HepG2 (cell line): ENCODE measurements at places on chromosomes 12 and 14. TPM values are rescaled to one million over a fixed set of nuclear protein-coding genes. Genes with fewer than 3 reads are reported as not detected.

The OR4K15 gene
- total RNA-seq = not detected in 2 replicates

The CCND2 gene
- total RNA-seq = 1.1 and 1.4 TPM in 2 replicates

The GPR68 gene
- total RNA-seq = not detected in 2 replicates

The POTEG gene
- total RNA-seq = not detected in 2 replicates

The EFS gene
- total RNA-seq = not detected in 2 replicates

The ZC2HC1C gene
- total RNA-seq = 3.3 and 5.3 TPM in 2 replicates

The SDSL gene
- total RNA-seq = 1.2 and 1.3 TPM in 2 replicates

The TCTN1 gene
- 8.9 and 16.0 TPM in 2 replicates for total RNA-seq

The CLEC4D gene
- not detected in 2 replicates for total RNA-seq

The SLC10A1 gene
- not detected in 2 replicates for total RNA-seq

The FRMD6 gene
- total RNA-seq = 5.4 and 6.8 TPM in 2 replicates

The ACOT4 gene
- 0.04 TPM in 1 of 2 replicates, not detected in the other for total RNA-seq

The CCDC175 gene
- not detected in 2 replicates for total RNA-seq

The CRADD gene
- total RNA-seq = 18.8 and 22.3 TPM in 2 replicates

DNA sequence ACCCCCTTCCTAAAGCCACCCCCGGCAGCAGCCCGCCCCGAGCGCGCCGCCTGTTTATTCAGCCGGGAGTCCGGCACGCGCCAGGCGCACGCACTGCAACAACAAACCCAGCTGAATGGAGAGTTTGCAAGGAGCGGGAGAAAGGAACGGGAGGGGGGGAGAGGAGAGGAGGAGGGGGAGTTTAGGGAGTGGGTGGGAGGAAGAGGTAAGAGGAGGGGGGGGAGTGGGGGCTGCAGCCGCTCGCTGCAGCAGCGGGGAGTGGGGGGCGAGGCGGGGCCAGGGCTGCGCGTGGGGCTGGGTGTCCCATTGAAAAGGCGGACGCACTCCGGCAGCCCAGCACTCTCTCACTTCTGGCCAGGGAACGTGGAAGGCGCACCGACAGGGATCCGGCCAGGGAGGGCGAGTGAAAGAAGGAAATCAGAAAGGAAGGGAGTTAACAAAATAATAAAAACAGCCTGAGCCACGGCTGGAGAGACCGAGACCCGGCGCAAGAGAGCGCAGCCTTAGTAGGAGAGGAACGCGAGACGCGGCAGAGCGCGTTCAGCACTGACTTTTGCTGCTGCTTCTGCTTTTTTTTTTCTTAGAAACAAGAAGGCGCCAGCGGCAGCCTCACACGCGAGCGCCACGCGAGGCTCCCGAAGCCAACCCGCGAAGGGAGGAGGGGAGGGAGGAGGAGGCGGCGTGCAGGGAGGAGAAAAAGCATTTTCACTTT, at the start of gene ASCL1:
ASCL1 (plus strand) TSS at position 336 of the 712 bp plus-strand sequence. CDS start 571 bp downstream, outside the sequence.
- H3K4me1 ChIP-seq = peaks cover 12% of the 10 kb centered on the region
- peaks cover 72% of the 10 kb centered on the region for H3K27me3 ChIP-seq
- peak within 1 kb of the TSS; percentile 37; the same call in 1 of the 2 replicates for H3K4me3 ChIP-seq

DNA sequence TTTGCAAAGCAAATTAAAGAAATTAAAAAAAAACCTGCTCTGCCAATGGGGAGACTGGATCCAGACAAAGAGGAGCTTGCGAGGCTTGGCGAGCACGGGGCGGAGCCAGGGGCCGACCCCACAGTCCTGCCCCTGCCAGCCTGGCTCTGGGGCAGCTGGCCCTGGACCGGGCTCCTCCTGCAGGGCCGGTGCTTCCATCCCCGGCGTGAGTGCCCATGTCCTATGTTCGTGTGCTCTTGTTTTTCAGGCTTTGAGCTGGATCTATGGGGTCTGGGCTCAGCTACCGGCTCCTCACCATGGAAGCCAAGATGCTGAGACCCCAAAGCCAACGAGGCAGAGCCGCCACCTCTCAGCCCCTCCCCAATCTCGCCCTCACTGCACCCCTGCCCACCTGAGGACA, 176.8 kb downstream of the KIF26A start:
- H3K27me3 ChIP-seq = peaks cover 10% of the 10 kb centered on the region
- no peak overlapping the region for H3K4me3 ChIP-seq
- no peaks in the 10 kb centered on the region for H3K36me3 ChIP-seq

DNA sequence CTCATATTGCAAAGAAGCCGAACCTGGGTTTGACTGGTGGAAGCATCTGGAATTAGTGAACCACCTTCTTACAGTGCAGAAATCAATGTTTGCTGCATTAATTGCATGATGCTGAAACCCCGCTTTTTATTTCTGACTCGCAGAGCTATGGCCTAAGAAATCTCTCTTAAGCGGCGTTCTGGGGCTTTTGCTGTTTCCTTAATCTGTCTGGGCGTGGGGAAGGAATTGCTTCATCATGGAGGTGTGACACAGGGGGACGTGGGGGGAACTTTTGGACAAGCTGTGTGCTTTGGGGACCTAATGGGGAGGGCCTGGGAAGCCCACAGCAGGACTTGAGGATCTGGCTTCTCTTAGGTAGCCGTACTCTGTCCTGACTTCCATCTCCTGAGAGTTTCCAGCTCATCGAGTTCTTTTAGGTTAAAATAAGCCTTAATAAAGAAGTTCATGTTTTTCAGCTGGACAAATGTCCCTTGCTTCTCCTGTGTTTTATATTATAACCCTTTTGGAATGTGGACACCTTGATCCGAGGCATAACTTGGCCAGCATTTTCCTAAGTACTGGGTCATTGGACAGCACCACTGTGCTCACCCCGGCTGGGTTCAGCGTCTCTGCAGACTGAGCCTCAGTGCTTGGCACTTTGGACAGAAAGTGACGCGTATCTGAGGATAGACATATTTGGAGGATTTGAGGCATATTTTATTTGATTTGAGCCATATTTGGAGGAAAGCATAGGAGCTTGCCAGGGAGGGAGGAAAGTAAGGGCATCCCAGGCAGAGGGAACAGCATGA, 192.1 kb upstream of the MYL2 start:
- no peak overlapping the region for H3K27ac ChIP-seq
- H3K4me3 ChIP-seq = no peak overlapping the region
- H3K36me3 ChIP-seq = no peaks in the 10 kb centered on the region
- H3K4me1 ChIP-seq = peaks cover 5% of the 10 kb centered on the region
- H3K27me3 ChIP-seq = 0 out of 3 replicates have a peak, but pooled peaks cover 8% of the 10 kb centered on the region

DNA sequence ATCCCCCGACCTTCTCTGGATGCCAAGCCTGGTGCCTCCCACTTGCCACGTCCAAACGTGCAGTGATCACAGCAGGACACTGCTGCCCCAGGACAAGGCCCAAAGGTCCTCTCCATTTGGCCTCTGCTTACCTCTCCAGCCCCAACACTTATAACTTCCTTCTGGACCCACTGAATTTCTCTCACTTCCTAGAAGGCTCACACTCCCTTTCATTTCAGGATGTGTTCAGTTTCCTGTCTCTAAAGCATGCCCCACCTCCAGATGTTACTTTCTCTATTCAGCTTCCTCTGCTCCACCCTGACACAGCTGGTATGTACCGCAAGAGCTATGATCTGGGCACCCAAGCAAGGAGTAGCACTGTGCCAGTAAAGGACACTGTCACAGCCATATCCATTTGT, 33.0 kb downstream of the CDKL1 start:
- H3K27me3 ChIP-seq = no peaks in the 10 kb centered on the region
- H3K36me3 ChIP-seq = no peaks in the 10 kb centered on the region
- DNase-seq = no peak
- H3K27ac ChIP-seq = no peak overlapping the region
- 0 out of 2 replicates have a peak overlapping the region, but pooled peaks have one; percentile 12 for H3K4me3 ChIP-seq
- H3K4me1 ChIP-seq = peaks cover 36% of the 10 kb centered on the region

DNA sequence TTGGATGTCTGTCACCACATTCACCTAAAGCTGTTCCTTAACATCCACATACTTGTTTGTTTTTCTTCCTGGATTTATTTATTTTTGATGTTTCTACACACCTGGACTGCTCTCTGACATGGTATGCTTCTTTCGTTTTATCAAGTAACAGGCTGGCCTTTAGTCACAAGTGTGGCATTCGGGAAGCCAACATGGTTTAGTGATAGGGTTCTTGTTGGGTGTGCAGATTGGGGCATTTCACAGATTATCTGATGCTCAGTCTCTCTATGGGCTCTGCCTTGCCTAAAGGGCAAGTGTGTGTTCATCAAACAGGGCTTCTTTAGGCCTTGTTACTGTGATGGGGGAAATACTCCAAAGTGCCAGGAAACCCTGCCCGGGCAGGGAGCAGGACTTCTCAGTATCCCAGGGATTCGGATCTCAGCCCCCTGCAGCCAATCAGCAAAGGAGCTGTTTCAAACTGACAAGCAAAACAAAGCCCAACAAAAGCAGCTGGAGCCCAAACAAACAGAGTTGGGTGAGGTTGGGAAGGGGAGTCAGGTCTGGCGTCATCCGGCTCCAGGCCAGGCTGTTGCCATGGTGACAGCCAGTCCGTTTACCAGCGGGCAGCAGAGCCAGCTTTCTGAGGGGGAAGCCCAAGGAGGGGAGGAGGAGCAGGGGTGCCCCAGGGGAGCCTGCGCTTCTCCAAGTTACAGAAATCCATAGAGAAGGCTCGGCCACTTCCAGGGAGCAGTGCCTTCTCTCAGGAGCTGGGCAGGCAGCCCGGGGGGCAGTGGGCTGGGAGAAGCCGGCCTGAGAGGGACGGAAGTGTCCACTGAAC, 31.9 kb downstream of the FOS start:
- 0 out of 2 replicates have a peak, but pooled peaks cover 7% of the 10 kb centered on the region for H3K4me1 ChIP-seq
- no peaks in the 10 kb centered on the region for H3K36me3 ChIP-seq
- H3K4me3 ChIP-seq = no peak overlapping the region
- DNase-seq = no peak
- peaks cover 4% of the 10 kb centered on the region; the same call in 1 of the 3 replicates for H3K27me3 ChIP-seq

DNA sequence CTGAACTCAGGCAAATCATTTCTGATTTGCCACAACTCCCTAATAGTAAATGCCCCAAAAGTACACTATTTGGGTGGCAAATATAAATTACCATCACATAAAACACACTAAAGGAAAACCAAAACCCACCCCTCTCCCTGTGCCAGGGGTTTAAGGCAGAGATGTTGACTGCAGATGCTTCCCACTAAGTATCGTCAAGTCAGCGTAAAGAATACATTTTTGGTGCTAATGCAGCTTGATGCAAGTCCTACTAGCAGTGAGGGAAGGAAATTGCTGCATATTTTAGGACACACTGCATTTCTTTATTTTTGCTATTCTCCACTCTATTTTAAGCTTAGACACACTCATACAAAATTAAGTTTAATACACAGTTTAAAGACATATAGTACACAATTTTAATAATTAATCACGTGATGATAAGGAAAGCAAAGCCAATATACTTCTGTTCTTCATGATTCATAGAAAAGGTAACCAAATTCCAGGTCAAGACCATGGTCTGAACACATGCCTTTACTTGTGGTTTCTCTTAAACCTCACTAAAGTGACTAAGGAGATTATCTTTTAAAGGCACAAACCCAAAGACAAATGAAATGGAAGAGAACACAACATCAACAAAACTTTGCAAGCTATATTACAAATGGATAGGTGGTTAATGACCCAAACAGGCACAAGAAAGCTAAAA, 162.2 kb downstream of the STXBP6 start:
- DNase-seq = no peak
- H3K4me3 ChIP-seq = no peak overlapping the region
- no peak overlapping the region for H3K27ac ChIP-seq
- H3K4me1 ChIP-seq = peaks cover 49% of the 10 kb centered on the region
- no peaks in the 10 kb centered on the region for H3K36me3 ChIP-seq

GRCh38 chr14:24389226-24389848, 9.5 kb upstream of the NYNRIN start:
- peaks cover 44% of the 10 kb centered on the region for H3K4me1 ChIP-seq
- no peak overlapping the region for H3K4me3 ChIP-seq
- no peaks in the 10 kb centered on the region for H3K36me3 ChIP-seq

DNA sequence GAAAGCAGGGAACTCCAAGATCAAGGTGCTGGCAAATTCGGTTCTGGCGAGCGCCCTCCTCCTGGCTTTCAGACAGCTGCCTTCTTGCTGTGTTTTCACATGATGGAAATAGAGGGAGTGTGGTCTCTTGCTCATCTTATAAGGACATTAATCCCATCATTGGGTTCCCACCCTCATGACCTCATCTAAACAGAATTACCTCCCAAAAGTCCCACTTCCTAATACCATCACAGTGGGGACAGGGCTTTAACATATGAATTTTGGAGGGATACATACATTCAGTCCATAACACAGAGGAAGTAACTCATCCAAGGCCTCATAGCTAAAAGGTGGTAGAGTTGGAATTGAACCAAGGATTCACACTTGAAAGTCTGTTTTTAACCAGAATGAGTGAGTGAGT, 28.6 kb downstream of the DYRK2 start:
- no peak overlapping the region for H3K4me3 ChIP-seq
- H3K36me3 ChIP-seq = no peaks in the 10 kb centered on the region
- no peak for DNase-seq
- H3K4me1 ChIP-seq = no peaks in the 10 kb centered on the region
- H3K27me3 ChIP-seq = no peaks in the 10 kb centered on the region

- no peak overlapping the region for H3K27ac ChIP-seq
- no peak overlapping the region for H3K4me3 ChIP-seq
- H3K4me1 ChIP-seq = no peaks in the 10 kb centered on the region
- no peaks in the 10 kb centered on the region for H3K27me3 ChIP-seq
These were observed 153.9 kb upstream of the AVPR1A start for GRCh38 chr12:63304887-63305316.

GRCh38 chr12:14681190-14681589, 15.2 kb downstream of the GUCY2C start:
- no peaks in the 10 kb centered on the region for H3K36me3 ChIP-seq
- no peak overlapping the region for H3K27ac ChIP-seq
- H3K27me3 ChIP-seq = no peaks in the 10 kb centered on the region

- no peak overlapping the region for H3K27ac ChIP-seq
- peaks cover 62% of the 10 kb centered on the region for H3K4me1 ChIP-seq
- DNase-seq = no peak
These were observed 11.5 kb downstream of the UBE2N start for GRCh38 chr12:93430280-93430679.

GRCh38 chr14:25103271-25103670, 53.3 kb upstream of the STXBP6 start:
- H3K27me3 ChIP-seq = no peaks in the 10 kb centered on the region
- no peak for DNase-seq
- peaks cover 9% of the 10 kb centered on the region for H3K4me1 ChIP-seq
- H3K36me3 ChIP-seq = no peaks in the 10 kb centered on the region
- no peak overlapping the region for H3K4me3 ChIP-seq

- DNase-seq = no peak
- H3K27ac ChIP-seq = no peak overlapping the region
- no peaks in the 10 kb centered on the region for H3K36me3 ChIP-seq
- no peak overlapping the region for H3K4me3 ChIP-seq
These were observed 4.1 kb upstream of the PLEK2 start for GRCh38 chr14:67416085-67416484.

DNA sequence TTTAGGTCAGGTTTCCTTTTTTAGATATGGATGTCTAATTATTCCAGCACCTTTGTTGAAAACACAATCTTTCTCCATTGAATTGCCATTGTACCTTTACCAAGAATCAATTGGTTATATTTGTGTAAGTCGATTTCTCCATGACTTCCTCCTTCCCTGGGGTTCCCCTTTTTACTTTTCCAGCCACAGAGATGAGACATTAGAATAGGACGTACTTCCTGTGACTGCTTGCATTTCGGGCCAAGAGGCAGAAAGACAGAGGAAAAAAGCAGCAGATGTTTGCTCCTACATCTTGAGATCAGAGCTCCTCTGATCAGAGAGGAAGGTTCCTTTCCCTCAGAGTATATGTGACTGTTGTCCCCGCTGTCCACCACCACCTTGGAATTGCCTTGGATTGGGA, 453.7 kb upstream of the RGS6 start:
- H3K27ac ChIP-seq = no peak overlapping the region
- DNase-seq = no peak
- H3K27me3 ChIP-seq = no peaks in the 10 kb centered on the region
- H3K36me3 ChIP-seq = no peaks in the 10 kb centered on the region
